IMR-90 (cell line): ENCODE measurements at places on chromosomes 13 and 19. TPM values are rescaled to one million over a fixed set of nuclear protein-coding genes. Genes with fewer than 3 reads are reported as not detected.

- no peaks in the 10 kb centered on the region for H3K36me3 ChIP-seq
- H3K27ac ChIP-seq, result peak overlapping the region; percentile 95; the same call in 1 of the 2 replicates
- DNase-seq, result peak; percentile 98
- H3K27me3 ChIP-seq, result no peaks in the 10 kb centered on the region
Observed at GRCh38 chr13:43269037-43269481, 245.7 kb downstream of the DNAJC15 start.

GRCh38 chr19:33590224-33590623 lies 31.5 kb upstream of the CHST8 start:
- H3K4me1 ChIP-seq, result no peaks in the 10 kb centered on the region
- DNase-seq, result no peak
- no peaks in the 10 kb centered on the region for H3K36me3 ChIP-seq
- no peak overlapping the region for H3K27ac ChIP-seq
- no peaks in the 10 kb centered on the region for H3K27me3 ChIP-seq

DNA sequence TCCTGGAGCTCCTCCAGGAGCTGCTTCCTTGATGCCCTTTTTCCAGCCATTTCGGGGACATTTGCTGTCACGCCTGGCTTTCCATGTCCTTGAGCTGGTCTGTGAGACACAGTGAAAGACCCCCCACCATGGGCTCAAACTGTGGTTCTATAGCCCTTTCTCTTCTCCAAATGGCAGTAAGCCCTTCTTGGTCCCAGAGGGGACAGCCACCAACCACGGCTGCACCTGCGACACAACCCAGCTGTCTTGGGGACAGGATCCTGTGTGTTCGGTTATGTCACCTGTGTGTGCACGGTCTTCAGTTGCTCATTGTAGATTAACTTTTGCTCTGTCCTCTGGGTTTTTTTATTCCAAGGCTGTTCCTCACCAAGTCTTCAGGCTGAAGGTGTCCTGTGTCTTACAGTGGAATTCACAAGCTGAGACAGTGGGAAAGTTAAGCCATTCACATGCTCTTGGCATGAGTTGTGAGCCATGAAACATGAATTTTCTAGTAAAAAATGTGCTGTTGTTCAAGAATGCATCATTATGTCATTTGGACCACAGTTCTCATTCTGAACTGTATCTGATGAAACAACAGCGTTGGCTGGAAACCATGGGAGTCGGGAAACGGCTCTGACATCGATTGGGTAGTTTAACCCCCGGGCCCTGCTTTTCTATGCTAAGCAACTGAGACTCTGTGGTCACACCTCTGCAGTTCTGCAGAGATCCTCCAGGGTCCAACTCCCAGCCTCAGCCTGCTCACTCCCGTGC lies 129.5 kb upstream of the MCF2L start:
- H3K27ac ChIP-seq, result no peak overlapping the region
- peak; percentile 61 for DNase-seq
- no peak overlapping the region for H3K4me3 ChIP-seq
- no peaks in the 10 kb centered on the region for H3K27me3 ChIP-seq
- H3K4me1 ChIP-seq, result no peaks in the 10 kb centered on the region
- peaks cover 47% of the 10 kb centered on the region for H3K36me3 ChIP-seq

- H3K36me3 ChIP-seq, result peaks cover 8% of the 10 kb centered on the region
- H3K4me1 ChIP-seq, result peaks cover 11% of the 10 kb centered on the region
- no peak overlapping the region for H3K4me3 ChIP-seq
- H3K27me3 ChIP-seq, result no peaks in the 10 kb centered on the region
- H3K27ac ChIP-seq, result peak overlapping the region; percentile 78; the same call in 1 of the 2 replicates
Observed at GRCh38 chr13:110618167-110618566, 2.8 kb downstream of the NAXD start.

GRCh38 chr19:55632463-55632834 lies 8.1 kb upstream of the ZNF784 start:
- H3K4me3 ChIP-seq, result no peak overlapping the region
- H3K4me1 ChIP-seq, result peaks cover 9% of the 10 kb centered on the region
- H3K27me3 ChIP-seq, result no peaks in the 10 kb centered on the region
- H3K36me3 ChIP-seq, result no peaks in the 10 kb centered on the region
- no peak overlapping the region for H3K27ac ChIP-seq

Gene NXNL1
- not detected in 2 replicates for polyA plus RNA-seq

Gene FFAR1
- not detected in 2 replicates for polyA plus RNA-seq

Gene KLK14
- polyA plus RNA-seq, result not detected in 2 replicates

DNA sequence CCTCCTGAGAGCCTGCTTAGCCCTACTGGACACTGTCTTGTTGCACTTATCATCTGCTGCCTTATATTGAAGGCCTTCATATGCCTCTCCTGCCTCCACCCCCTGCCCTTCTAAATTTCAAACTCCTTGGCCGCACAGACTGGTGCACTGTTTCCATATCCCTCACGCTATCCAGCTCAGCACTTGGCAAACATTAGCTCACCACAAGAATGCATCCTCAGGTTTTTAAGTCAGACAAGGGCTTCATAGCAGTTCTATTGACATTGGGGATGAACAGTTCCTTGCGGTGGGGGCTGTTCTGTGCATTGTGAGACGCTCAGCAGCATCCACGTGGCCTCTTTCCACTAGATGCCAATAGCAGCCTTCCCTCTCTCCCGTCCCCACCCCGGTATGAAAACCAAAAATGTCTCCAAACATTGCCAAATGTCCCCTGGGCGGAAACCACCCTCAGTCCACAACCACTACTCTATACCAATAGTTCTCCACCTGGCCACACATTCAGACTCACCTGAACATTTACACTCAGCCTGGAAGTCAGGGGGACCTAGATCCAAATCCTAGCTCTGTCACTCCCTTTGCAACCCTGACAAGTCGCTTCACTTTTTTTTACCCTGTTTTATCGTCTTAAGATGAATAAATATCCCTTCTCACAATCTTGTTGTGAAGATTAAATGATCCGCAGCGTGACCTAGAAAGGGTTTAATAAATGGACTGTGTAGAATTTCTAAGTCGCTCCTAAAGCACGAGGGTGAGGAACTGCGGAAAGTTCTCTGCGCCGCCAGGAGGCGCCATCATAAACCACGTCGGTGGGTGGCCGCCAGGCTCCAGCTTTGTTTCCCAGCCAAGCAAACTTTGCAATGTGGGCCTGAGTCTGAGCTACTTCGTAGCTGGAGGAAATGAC lies 3.6 kb upstream of the CEACAM3 start:
- H3K4me3 ChIP-seq, result no peak overlapping the region
- DNase-seq, result peak; percentile 36
- no peaks in the 10 kb centered on the region for H3K36me3 ChIP-seq
- peaks cover 5% of the 10 kb centered on the region for H3K27me3 ChIP-seq

- peaks cover 3% of the 10 kb centered on the region for H3K4me1 ChIP-seq
- H3K27me3 ChIP-seq, result no peaks in the 10 kb centered on the region
- no peak overlapping the region for H3K4me3 ChIP-seq
- H3K27ac ChIP-seq, result no peak overlapping the region
- no peak for DNase-seq
- H3K36me3 ChIP-seq, result peaks cover 46% of the 10 kb centered on the region
Observed at GRCh38 chr19:10983026-10983425, 22.2 kb downstream of the SMARCA4 start.
